ENCODE measurements at places on chromosomes 4 and X.

GRCh38 chr4:182914357-182914756 is 2.8 kb downstream of the DCTD start:
- DNase-seq = no peak

DNA sequence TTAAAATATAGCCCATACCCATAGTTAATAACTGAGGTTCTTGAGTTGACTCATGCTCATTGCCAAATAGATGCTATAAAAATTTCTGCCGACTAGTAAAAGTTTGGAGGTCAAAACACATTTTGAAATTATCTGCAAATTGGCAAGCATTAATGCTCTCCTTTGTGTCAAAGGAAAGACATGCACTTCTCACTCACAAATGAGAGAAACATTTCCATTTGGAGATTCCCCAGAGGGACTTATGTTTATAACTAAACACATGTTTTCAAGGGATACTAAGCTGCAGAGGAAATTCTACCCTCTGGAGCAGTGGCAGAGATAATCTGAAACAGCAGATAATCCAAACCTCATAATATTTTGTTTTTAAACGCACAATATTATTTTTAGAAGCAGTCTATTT is 45.7 kb upstream of the CCDC160 start:
- DNase-seq = no peak

GRCh38 chrX:13090027-13090338 is 45.6 kb upstream of the FAM9C start:
- DNase-seq = no peak

DNA sequence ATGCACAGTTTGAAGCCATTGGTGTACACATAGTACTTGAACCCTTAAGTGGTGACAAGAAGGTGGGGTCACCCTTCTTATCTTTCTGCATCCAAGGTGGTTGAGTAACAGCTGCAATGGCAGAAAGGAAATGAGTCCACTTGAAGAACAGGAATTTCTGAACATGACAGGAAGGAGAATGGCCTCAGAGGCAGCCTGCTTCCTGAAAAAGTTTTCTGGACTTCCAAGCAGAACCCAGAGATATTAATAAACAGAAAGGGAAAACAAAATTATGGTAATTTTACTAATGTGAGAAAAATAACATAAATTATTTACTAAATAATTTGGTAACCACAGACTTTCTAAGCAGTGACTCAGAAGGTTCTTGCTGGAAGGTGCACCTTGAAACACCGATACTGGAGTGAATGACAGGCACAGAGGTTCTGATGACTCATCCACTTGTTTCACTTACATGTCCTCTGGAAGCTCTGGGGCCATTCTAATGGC is 119.9 kb upstream of the HS3ST1 start:
- DNase-seq = no peak

GRCh38 chrX:148784856-148785255 is 284.4 kb downstream of the AFF2 start:
- no peak for DNase-seq

DNA sequence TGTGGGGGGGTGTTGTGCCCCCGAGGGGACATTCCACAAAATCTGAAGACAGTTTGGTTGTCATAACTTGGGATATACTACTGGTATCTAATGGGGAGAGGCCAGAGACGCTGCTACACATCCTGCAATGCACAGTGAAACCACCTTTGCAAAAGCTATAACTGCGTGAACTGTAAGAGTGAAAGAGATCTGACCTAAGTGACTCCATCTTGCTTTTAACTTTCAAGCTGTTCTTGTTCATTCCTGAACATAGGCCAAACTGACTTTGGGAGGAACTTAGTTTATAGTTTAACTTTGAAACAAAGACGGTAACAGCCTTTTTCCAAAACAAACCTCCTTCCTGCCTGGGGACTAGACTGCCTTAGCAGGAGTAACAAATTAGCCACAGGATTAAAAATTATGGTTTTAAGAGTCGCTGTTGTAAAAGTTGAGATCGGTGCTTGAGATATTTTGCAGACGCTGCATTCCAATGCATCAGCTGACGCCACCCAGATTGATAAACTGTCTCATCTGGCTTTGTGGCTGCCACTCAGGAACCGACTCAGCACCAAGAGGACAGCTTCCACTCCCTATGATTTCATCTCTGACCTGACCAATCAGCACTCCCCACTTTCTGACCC is 70.9 kb downstream of the ATXN3L start:
- DNase-seq = no peak

DNA sequence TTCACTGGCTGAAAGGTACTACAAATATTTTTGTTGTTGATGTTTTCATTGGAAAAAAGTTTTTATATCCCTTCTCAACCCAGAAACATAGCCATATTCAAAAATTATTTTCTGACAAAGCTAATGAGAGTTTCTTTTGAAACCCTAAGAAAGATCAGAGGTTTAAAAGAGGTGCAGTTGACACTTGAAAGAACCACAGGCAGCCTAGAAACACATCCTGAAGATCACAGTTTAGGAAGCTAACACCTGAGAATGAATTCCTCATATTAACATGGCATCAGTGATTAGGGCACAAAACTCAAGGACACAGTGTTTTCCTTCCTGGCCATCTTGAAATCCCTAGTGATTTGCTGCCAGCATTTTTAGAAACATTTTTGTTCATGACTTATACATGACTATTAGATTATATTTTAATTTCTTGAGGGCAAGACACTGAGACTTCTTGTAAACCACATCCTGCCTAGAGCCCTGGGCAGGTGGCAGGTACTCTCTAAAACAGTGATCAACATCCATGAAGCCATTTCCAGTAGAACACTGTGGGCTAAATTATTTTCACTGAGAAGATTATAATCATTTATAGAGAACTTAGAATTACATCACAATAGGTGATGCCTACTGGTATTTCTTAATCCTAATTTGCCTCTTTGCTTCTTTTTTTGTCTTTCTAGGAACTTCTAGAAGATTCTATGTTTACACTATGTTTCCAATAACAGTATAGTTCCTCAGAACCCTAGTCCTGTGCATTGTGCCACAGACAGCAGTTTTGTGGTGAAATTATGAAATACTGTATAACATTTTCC is 80.0 kb downstream of the ARSJ start:
- DNase-seq = no peak

- DNase-seq = no peak
Observed at GRCh38 chr4:182409271-182409670, 166.1 kb downstream of the TENM3 start.

DNA sequence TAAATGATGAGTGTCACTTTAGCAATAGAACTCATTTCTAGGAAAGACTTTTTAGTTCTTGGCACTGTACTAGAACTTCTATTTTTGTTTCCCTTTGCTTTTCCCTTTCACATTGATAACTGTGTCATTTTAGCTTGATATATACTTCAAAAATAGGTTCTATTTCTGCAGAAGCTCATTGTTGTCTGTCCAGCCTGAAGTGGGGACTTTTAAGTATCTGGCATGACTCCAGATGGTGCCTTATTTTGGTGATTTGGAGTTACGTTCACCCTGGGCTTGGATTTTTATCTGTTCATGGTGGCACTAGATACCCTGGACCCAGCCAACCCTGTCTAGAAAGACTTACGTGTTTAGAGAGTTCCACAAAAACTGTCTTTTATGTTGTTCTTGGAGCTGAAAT is 3.4 kb downstream of the ABHD18 start:
- no peak for DNase-seq

DNA sequence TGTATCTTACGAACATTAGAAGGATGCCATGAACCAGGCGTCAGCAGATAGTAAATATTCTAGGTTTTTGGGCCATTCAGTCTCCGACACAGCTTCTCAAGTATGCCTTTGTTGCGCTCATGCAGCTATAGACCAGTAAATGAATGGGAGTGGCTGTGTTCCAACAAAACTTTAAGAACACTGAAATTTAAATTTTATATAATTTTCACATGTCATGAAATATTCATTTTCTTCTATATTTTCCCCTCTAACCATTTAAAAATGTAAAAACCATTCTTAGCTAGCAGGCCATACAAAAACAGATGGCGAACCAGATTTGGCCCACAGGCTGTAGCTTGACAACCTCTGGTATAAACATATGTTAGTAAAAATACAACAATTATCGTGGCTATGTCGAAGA is 151.8 kb upstream of the KIT start:
- no peak for DNase-seq

DNA sequence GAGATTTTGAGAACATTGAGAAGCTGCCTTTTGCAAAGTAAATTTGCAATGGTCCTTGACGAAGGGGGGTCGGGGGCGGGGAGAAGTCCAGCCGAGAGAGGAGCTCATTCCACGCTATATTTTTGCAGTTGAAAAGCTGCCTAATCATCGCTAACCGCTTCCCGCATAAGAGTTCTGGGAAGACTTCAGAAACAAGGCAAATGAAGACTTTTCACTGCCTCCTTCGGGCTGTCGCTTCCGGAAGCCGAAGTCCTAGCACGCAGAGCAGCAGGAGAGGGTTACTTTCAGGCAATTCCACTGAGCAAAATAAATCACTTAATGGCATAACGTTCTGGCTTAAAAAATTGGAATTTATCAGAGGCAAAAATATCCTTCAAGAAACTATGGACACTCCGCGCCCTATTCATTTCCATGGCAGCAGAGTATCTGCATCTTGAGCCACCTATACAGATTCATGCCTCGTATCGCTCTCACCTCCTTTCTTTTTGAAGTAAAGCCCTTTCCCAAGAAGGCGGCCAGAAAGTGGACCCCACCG is 2.6 kb upstream of the LRAT start:
- DNase-seq = no peak

DNA sequence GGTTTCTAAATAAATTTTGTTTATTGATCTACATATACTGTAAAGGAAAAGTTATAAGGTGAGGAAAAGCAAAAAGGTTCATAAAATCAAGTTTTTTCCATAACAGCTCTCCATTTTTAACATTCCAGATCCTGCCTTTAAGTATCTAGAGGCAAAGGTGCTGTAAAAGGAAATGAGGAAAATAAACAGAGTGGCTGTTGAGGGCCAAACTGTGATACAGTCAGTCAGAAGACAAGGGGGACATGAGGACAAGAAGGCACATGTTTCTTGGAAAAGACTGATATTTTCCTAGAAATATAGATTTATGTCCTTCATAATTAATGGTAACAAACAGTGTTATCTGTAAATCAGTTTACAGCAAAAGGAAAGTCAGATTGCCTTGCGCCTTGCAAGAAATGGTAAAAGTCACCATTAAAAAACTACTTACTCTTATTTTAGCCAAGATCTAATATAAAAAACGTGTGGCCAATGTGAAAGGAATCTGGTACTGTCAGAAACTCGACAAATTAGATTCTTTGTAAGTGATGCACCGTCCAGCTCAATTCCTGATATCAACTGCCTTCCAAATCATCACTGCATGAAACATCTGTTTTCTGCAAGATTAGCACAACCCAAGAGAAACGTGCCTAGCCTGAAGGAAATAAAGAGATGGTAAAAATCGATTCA is 34.0 kb upstream of the VEGFD start:
- no peak for DNase-seq

GRCh38 chr4:41167191-41167590 is 47.2 kb downstream of the APBB2 start:
- no peak for DNase-seq

DNA sequence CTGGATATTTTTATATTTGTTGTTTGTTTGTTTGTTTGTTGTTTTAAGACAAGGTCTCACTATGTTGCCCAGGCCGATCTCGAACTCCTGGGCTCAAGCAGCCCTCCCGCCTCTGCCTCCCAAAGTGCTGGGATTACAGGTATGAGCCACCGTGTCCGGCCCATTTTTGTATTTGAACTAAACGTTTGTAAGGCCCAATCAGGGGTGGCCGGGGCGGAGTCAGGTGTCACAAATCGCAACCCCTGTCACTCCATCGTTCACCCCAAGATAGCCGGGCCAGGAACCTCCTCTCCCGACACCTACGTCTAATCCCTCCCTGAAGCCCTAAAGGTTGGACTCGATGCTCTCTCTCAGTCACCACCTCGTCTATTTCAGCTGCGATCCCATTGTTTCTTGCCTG is 722 bp upstream of the EFHC2 start:
- DNase-seq = no peak

DNA sequence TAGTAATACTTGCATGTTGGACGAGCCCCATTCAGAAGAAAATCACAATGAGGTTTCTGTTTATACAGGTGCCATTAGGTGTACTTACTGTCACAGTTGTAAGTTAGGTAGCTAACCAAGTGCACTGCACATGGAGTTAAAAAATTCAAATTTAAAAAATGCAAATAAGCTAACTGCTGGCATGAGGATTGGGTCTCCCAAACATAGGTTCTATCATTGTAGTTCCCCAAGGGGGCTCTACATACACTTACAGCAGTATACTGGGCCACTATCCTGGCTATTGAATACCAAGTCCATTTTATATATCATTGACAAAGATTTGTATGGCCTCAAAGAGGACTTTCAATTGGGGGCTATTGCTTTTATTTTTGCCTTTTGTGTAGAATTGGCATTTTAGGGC is 153.4 kb downstream of the FMR1NB start:
- no peak for DNase-seq

DNA sequence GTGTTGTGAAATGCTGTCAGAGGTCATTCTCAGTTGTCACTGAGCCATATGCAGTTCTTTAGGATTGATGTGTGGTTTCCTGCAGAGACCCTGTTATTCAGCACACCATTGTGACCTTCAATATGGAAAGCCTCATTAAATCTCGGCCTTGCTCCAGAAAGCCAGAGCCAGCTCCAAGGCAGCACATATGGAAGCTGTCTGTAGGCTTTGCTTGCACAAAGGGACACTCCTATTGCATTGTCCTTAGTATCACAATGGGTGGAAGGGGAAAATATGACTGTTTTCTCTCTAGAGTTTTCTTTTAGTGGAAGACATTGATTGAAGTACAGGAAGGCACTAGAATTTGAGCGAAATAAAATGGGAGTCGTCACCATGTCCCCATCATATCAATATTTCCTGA is 179.0 kb downstream of the CEP135 start:
- DNase-seq = peak; percentile 23

DNA sequence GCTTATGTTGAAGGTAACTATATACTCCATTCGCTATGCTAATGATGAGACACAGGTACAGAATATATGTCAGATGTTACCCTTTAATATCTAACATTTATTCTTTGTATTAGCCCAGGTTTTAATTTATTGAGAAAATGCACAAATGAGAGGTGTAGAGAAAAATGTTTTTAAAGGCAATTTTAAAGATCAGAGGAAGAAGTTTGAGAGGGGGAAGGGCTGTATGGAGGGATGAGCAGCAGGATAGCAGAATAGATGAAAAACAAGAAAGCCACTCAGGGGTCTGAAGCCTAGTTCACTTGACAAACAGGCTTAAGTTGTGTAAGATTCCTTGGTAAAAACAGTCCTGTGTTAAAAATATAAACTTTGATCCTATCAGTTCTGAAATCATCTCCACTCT is 3.7 kb downstream of the MAB21L2 start:
- DNase-seq = no peak

Measured in NCI-H2227 treated with DMSO at 0.1 percent for 48 hours (cell line).